Activated CD4-positive, alpha-beta T cell treated with anti-CD3 and anti-CD28 coated beads, Interleukin-2, amount 50 U/mL, for 24 hours (primary cell): ENCODE measurements at places on chromosomes 5 and 9.

- DNase-seq: no peak
These were observed 593.2 kb upstream of the CLINT1 start for GRCh38 chr5:158451993-158452672.

DNA sequence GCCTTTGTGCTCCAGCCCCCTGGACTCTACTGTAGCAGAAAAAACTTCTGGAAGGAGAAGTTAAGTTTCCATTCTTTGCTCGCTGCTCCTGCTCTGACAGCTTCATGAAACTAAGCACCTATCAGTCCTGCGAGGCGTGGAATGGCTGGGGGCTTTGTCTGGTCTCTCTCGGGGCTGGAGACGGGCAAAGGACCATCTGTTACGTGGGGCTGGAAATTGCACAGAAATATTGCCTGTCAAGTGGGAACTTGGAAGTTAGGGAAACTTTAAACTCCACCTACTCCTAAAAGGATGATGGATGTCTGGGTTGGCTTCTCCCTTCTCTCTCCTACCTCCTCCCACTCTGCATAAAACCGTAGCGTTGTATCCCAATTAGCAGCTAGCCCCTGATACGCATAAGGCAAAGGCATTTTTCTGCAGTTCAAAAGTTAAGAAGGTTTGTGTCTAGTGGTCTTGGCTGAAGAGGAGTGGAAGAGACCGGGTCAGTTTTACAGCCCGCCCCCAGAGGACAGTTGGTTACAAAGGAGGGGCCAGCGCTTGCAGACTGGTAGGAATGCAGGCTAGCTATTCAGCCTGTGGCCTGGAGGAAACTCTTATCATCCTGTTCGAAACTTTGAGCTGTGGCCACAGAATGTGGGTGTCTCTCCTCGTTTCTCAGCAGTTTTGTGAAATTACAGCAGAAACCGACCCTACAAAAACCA lies 1.3 kb downstream of the FBXL7 start:
- no peak for DNase-seq

GRCh38 chr5:138601444-138601843 lies 26.2 kb upstream of the HSPA9 start:
- DNase-seq: no peak

- no peak for DNase-seq
These were observed 9.5 kb downstream of the OTP start for GRCh38 chr5:77628840-77629508.

DNA sequence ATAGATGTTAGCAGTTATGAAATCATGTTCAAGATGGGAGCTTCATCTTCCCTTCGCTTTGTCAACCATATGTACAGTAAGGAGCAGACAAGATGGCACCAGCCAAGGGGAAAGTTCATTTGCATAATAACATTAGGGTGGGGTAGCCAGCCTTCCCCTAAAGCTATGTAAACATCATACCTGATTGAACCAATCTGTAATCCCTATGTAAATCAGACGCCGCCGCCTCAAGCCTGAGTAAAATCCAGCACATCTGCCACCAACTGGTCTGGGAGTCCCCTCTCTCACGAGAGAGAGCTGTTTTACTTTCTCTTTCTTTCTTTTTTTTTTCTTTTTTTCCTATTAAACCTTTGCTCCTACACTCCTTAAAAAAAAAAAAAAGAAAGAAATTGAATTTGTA lies 30.8 kb upstream of the REEP2 start:
- DNase-seq: no peak

- peak; percentile 45 for DNase-seq
These were observed 30.7 kb downstream of the IFNW1 start for GRCh38 chr9:21110708-21111576.

DNA sequence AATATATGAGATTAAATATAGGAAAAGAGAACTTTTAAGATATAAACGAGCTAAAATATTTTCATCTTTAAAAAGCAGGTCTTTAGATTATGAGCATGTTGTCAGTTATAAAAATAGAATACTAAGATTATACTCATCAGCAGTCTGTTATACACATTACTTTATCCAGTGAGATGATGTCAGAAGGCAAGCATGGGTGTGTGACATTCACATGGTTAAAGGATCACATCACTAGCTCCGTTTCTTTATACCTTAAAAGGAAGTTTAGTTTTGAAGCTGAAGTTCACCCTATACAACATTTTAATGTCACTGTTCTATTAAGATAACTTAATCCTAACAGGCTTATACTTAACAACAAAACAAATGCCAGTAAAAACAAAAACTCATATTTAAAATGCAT lies 59.6 kb downstream of the RICTOR start:
- no peak for DNase-seq

DNA sequence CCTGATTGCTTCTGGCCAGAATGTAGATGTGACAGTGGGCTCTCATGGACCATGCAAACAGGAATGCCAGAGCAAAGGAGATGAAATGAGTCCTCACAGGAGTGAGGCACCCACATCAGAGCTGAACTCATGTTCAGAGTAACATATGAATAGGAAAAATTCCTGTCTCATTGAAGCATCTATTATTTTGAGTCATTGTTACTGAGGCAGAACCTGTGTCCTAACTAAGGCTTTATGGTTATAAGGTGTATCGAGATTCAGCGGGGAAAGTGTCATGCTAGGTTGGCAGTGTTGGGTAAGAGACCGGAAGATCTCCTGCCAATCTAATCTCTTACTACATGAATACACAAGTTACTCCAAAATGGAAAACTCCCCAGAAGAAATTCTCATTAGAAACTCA lies 304.1 kb downstream of the TRPM3 start:
- no peak for DNase-seq

DNA sequence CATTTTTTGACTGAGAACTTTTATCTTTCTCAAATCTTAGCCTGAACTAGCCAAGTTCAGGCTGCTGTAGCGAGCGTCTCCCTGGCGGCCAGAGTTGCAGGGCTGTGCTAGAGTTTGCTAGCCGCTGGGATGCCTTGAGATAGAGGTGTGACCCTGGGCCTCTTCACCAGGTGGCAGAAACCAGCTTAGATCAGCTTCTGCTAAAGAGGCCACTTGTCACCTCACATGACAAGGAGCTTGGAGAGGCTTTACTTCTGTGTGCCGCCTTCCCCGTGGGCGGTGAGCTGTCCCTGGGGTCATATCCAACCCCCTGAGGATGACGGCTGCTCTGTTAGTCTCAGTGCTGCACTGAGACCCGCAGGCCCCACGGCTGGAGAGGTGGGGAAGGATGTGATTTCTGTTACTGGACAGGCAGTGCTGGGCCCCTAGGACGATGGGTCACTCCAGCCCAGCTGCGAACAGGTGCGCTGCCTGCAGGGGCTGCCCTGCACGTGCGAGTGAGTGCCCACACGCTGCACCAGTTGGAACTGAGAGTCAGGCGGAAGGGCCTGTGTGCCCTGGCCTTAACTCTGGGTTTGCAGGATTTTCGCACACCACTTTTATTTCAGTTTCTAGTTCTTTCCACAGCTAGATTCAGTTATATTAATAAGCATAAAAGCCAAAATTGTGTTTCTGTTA lies 63.8 kb downstream of the EHMT1 start:
- DNase-seq: no peak

- no peak for DNase-seq
These were observed 4.5 kb downstream of the TJP2 start for GRCh38 chr9:69178583-69179011.

DNA sequence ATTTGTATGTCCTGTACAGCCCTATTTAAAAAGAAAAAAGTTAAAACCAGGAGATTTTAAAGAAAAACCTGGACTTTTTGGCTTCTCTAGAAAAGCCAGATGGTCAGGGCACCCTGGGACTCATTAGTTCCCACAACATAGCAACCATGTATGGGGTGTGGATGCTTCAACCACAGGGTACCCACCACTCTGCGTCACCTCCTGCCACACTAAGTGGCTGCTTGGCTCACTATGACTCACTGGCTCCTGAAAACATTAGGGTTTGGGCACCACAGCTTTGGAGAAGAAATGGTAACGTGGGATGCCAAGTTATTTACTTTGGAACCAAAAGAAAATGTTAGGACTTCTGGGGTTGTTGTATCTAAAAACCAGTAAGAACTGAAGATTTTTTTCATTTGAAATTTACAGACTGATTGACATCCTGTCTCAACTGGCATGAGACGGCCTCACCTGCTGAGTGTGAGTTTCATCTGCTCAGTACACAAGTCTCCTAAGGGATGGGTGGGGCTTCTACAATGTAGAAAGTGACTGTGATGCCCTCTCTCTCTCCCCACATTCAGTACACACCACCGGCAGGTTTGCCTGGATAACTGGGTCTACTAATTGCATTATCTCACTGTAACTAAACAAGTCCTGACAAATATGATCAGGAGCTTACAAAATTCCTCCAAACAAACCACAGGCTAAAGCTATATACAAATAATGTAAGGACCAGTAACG lies 103.9 kb downstream of the ESM1 start:
- DNase-seq: no peak

DNA sequence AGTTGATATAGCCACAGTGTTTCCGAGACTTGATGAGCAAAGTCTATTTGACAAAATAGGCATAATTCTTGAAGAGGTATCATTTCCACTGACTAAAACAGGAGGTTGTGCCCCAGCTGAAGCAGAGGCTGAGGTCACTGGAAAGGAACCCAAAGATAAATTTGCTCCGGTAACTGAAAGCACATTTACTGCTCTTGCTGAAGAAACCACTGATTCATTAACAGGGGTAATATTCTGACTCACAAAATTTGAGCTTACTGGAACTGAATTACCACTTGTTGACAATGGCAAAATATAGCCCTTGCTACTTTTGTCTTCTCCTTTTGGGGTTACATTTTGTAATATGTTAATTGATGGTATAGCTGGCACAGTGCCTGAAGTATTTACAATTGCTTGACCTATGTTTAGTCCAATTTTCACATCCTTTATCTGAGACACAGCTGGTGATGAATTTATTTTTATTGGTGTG lies 30.2 kb downstream of the MLANA start:
- DNase-seq: no peak

DNA sequence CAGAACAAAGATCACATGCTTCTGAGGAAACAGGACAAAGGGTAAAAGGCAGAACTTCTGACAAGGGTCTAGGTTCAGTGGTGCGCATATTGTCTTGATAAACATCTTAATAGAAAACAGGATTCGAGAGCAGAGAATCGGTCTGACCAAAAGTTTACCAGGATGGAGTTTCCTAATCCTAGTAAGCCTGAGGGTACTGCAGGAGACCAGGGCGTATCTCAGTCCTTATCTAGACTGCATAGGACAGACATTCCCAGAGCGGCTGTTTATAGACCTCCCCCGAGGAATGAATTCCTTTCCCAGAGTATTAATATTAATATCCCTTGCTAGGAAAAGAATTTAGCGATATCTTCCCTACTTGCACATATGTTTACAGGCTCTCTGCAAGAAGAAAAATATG lies 32.4 kb upstream of the TNFSF8 start:
- DNase-seq: no peak

- DNase-seq: no peak
These were observed 171.6 kb downstream of the PAX5 start for GRCh38 chr9:36862206-36863145.

GRCh38 chr5:172524573-172525021 lies 70.3 kb upstream of the SH3PXD2B start:
- DNase-seq: no peak
